ENCODE measurements at places on chromosomes 3 and 15.
A peak's percentile ranks its signal among the peaks of the same experiment; 100 is the strongest.

GRCh38 chr3:159787794-159788205 lies 200.8 kb upstream of the IL12A start:
- no peak for DNase-seq

- no peak for DNase-seq
These were observed 6.4 kb downstream of the IQCF1 start for GRCh38 chr3:51896607-51897305.

DNA sequence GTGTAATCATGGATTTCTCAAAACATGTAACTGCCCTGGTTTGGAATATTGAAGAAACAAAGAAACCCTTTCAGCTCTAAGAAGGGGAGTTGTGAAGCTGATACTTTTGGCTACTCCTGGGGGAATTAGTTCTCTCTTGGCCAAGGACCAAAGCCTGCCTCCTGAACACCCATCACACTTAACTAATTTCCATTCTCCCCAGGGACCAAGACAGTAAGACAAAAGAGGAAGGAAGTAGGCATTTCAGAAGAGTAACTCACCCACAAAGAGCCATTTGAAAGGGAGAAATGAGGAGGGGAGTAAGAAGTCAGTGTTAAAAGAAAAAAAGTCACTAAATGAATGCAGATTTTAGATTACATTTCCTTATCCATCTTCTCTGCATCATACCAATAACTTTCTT lies 328.0 kb upstream of the SOX2 start:
- DNase-seq, result no peak

DNA sequence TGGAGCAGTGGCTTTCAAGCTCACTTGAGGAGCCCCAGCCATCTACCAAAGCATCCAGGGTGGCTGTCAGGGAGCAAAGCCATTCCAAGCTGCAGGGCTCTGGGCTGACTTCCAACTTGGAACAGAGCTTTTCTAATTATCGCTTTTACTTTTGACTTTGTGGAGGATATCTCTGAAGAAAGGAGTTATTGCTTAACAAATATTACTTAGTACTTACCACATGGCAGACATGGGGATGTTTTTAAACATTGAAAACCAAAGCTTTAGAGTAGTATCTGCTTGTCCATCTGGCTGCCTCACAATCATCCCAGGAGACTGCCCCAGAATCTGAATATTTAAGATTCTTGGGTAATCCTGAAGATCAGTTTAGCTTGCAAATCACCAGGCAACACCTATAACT lies 8.9 kb downstream of the TAGLN3 start:
- no peak for DNase-seq

DNA sequence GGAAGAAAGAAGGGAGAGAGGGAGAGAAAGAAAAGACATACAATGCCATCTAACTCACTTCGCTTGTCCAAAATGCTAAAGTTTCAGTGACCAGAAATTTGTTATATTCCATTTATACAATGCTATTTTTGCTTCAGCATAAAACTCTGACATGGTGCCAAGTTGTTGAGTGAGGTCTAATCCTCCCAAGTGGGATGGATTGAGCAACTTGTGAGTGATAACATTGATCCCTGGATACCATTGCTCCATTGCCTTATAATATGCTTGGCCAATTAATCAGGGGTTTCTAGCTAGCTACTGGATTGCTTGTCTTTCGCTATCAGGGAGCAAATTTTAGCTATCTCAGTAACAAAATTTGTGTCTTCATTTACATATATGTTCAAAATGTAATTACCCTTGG lies 615.6 kb upstream of the DPPA4 start:
- DNase-seq, result no peak

GRCh38 chr3:32733631-32734229 lies 48.7 kb downstream of the CNOT10 start:
- no peak for DNase-seq

DNA sequence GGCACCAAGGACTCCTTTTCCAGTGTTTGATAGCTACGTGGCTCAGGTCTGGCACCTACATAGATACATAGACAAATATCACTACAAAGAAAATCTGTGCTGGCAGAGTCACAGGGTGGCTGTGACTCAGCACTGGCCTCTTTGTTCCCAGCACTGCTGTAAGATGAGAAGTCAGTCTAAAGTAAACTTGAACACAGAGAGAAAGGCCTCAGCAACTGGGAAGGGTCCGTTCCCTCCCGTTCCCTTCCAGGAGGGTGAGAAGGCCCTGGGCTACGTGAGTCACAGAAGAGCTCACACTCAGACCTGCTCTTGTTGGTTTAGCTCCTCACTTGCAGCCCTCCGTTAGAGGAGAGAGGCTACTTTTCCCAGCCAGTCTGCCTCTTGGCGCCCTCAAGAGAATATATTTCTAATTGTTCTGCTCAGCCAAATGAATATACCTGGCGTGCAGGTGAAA lies 23.1 kb downstream of the ANXA2 start:
- no peak for DNase-seq

DNA sequence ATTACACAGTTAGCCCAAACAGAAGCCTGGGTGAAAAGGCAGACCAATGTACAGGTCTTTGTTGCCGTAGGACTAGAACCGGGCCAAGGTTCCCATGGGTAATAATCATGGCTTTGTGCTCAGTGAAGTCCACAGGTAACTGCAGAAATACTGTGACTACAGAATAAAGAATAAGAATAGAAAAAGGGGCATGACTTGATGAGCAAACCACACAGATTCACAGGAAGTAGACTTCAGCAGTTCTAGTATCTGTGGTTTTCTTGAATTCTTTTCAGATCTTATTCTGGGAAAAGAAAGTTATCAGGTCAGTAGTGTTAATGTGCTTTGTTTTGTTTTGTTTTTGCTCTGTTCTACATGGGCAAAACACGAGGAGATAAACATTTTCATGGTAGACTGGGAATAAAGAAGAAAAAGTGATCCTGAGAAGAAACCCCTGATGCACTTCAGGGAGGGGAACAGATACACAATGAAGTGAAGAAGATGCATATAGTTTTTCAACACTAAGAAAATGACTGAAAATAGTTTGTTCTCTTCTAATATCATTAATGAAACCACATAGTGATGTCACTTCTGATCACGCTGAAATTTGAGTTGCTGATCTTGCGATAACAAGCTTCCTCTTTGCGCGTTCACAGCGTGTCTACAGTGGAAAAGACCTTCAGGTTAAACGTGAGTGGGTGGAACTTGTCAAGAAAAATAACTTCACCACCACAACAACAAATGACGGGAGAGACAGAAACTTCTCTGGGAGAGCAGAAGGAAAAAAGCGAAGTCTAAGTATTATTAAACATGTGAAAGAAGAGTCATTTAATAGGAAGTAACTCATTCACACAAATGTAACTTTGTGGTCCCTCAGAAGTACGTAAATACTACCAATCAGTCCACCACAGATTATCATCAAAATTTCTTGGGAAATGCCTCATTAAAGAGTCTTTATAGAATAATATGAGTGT lies 315.8 kb upstream of the SATB1 start:
- DNase-seq, result no peak

DNA sequence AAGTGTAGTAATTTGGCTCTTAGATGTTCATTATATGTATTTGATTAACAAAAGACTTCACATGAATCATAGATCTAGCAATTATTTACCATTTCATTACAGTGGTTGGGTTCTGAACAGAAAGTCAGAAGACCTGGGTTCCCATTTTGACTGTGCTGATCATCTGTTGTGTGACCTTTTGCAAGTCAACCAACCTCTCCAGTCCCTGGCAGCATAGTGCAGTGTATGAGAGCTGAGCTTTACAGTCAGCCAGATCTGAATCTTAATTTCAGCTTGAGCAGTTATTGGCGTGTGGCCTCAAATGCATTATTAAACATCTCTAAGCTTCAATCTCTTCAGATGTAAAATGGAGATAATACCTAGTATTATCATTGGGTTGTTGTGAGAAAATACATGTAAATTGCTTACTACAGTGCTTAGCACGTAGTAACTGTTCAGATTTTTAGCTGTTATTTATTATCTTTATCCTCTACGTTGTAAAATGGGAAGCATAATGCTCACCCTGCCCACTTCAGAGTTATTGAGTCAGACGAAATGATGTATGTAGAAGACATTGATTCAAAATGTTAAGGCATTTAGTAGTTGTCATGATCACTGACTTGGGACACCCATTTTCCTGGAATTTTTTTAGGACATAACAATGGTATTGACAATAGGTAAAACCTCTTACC lies 104.0 kb downstream of the KLHL25 start:
- DNase-seq, result no peak

GRCh38 chr15:42577514-42578031 lies 2.2 kb downstream of the STARD9 start:
- DNase-seq, result no peak

DNA sequence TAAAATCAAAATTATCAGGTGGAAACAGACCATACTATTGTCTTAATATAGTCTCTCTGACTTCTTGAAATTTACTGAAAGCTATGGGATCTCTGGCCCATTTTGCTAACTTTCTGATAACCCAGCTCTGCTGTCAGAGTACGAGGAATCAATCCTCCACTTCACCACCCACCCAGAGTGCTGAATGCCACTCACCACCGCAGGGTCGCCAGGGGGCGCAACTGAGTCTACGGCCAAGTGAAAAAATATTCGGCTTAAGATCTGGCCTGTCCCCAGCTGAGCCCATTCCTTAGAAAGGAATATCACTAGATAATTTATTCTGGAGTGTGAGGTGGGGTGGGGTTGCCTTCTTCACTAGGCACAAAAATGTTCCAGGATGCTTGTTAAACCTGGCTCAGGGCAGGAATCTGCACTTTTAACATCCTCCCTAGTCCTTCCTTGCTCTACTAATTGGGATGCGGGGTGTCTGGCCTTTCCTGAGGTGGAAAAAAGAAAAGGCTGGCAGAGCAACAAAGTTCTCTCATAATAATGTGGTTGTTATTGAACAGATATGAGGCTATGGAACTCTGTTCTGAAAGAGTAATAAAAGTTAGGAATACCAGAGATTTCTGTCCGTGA lies 520.6 kb downstream of the MFSD1 start:
- DNase-seq, result no peak

DNA sequence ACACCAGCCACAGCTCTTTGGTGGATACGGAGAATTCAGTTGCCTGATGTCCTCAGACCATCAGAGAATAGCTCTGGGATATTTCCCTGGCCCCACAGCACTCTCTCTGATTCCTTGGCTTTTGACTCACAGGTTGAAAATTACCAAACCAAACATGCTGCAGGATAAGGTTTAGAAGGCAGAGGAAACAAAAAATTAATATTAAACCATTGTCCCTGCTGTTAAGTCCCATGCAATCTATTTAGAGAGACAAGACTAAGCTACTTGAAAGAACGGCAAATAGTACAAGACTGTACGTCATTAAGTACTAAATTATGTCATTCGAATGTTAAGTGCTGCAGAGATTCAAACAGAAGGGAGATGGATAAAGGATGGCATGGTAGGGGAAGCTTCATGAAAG lies 501.4 kb downstream of the MECOM start:
- no peak for DNase-seq

- DNase-seq, result no peak
These were observed 1114.2 kb downstream of the NSUN3 start for GRCh38 chr3:95177096-95177495.

- DNase-seq, result no peak
These were observed 78.2 kb downstream of the ATG7 start for GRCh38 chr3:11350374-11350773.

DNA sequence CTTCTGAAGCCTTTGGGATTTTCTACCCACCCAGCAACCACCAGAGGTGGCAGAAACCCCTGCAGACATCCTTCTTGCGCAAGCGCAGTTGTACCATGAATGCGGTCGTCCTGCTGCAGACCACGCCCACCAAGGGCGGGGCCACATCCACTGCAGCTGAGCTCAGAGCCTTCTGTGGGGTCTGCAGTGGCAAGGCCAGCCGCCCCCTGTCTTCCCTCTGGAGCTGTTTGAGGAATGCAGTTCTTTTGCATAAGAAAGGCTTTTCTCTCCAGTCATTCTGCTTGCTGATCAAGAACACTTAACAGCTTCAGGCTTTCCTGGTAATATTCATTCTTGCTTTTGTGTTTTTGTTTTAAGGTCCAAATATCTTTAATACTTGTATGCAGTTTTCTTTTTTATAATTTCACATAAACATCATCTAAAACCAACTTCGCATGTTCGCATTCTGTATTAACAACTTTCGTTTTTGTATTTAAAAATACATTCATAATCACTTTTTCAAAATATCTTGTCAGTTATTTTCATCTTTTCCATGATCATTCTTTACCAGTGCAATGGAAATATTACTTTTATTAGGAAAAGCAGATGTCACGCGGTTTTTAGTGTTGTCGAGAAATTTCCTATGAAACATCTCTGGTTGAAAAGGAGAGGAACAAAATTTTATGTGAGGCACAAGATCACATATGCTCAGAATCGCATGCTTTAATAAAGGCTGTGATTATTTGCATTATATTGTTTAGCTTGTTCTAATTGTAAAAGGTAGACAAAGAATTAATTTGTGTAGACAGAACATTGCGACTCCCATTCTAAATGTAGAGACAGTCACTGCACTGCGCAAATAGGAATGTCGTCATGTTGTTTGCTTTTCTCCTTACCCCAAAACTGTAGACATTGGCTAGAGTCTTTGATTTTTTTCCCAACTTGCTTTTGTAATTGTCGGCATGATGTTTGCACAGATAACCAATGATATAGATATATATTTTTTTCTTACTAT lies 98.1 kb upstream of the SNRPN start:
- DNase-seq, result no peak

DNA sequence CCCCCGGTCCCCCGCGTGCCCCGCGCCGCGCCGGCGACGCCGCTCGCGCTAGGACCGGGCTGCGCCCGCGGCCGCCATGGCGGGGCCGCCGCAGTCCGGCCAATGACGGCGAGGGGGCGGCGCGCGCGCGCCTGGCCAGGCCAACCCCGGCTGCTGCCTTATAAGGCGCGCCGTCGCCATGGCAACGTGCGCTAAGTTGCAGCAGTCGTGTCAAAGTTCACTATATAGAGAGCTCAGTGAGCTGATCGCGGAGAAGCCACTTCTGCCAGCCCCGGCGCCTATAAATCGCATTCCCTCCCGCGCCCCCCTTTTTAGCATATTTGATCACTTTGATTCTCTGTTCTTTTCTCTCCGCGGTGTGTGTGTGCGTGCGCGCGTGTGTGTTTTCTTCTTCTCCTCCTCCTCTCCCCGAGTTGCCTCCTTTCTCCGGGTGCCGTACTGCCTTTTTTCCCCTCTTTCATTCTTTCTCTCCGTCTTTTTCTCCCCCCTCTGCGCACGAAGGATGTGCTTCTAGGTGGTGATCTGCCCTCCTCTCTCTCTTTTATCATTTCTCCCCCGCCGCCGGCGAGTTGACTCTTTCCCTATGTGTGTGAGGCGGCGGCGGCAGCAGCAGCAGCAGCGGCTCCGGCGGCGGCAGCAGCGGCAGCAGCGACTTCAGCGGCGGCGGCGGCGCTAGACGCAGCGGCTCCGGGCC lies at the start of gene NR2F2:
NR2F2 (plus strand) TSS at position 251 of the 694 bp plus-strand sequence. CDS start 1,406 bp downstream, outside the sequence.
- peak; percentile 98 for DNase-seq

GRCh38 chr3:169931747-169932520 lies 20.6 kb downstream of the SAMD7 start:
- DNase-seq, result no peak

GRCh38 chr15:48631176-48631770 lies 14.2 kb downstream of the FBN1 start:
- no peak for DNase-seq

- DNase-seq, result no peak
These were observed 55.4 kb upstream of the ARHGEF3 start for GRCh38 chr3:56857178-56857577.

- DNase-seq, result no peak
These were observed 976 bp downstream of the ABHD17C start for GRCh38 chr15:80695911-80696661.
